ENCODE measurements at places on chromosomes 11 and 22.

DNA sequence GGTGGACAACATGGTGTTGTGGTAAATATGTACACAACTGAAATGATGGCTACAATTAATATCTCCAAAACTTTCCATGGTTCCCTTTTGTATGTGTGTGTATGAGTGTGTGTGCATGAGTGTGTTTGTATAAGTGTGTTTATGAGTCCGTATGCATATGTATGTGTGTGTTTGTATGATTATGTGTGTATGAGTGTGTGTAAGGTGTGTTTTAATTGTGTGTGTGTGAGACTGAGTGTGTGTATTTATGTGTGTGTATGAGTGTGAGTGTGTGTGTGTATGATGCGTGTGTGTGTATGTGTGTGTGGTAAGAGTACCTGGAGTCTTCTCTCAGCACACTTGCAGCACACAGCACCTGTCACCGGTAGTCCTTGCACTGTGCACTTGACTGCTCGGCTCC is 7.8 kb downstream of the KRTAP5-9 start:
- no peak for DNase-seq

- no peak for DNase-seq
These were observed 82.5 kb downstream of the ZBTB16 start for GRCh38 chr11:114141863-114142580.

GRCh38 chr22:37480387-37481346 is 5.5 kb downstream of the MFNG start:
- DNase-seq, result no peak

DNA sequence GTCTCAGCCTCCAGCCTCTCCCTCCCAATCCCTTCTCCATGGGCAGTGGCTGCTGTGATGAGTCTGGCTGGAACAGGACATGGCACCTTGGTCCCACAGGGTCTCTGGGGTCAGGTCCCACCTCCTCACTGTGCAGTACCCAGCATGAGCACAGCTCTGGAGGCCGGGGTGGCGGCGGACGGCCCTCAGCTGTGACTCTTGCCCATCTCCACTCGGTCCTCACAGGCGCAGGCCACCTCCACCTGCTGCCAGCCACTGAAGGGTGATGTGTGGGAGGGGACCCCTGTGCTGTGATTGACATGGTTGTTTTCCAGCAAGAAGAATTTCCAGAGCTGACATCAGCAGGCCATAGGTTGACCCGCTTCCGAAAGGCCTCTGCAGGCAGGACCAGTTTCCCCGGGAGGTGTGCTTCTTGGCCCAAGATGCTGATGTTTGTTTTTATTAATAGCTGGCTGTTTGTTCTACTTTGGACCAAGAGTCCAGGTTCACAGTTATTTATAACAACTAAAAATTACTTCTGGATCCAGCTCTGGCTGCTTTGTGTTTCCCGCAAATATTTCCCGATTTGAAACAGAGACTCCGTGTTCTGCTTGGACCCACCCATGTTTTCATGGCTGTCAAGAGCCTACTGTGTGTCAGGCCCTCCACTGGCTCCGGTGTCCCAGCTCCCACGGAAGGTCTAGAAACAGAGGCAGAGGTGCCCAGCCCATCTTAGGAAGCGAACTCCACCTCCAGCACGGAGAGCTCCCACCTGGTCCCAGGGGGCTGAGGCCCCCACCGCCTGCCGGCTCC is 45.7 kb downstream of the SCUBE1 start:
- DNase-seq, result no peak

- DNase-seq, result no peak
These were observed 405.6 kb downstream of the LRRC4C start for GRCh38 chr11:41053894-41054293.

DNA sequence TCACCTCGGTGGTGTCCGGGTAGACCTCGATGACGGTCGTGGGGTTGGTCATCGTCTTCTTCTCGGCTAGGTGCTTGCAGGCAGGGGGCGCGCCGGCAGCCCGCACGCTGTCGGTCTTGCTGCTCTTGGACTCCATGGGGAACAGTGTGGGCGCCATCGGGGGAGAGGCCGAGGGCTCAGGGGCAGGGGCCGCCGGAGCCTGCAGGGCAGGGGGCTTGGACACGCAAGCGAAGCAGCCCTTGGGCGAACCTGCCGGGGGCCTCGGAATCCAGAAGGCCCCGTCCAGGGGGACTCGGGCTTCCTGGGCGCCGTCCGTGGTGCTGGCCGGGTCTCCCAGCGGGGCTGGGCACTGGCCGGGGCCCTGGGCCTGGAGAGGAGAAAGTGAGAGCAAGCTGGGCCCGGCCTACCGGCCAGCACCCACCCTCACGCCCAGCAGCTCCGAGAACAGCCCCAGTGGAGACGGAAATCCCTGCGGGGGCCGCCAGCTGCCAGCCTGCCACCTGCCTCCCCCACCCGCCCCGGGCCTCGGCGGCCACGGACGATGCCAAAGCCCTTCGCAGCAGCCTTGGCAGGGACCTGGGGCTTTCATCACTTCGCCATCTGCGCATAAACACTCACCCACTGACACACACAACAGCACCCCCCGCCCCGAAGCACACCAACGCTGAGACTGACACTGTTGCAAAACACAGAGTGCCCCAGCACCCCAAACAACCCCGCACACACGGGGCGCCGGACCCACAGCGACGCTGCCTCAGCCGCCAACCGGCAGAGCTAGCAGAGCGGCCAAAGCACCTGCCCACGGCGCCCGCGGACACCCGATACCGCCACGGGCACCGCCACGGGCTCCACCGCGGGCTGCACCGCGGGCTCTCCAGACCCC is 2.4 kb downstream of the IFITM10 start:
- no peak for DNase-seq

GRCh38 chr22:22554587-22555284 is 4.3 kb downstream of the PRAME start:
- no peak for DNase-seq

- DNase-seq, result no peak
These were observed 19.9 kb downstream of the POU2AF2 start for GRCh38 chr11:111265421-111265820.

DNA sequence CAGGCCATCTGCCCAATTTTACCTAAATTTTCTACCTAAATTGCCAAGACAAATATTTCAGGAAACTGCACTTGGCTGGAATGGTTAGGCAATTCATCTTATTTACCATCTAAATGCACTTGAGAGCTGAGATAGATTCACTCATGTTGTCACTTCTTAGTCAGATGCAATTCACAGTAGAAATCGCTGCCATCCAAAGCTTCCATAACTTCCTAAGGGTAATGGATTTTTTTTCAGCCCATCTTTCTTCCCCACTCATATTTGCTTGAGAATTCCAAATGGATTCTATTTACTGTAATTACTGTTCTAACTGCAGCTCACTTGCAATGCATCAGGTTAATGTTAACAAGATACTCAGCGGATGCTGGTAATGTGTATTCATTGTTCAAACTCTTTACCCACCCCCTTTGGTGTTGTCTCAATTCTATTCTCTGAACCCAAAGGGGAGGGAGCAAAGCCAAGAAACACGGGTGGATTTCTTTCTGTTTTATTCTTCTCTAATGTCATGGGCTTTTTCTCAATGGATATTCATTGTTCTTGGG is 96.0 kb downstream of the TENM4 start:
- DNase-seq, result no peak

DNA sequence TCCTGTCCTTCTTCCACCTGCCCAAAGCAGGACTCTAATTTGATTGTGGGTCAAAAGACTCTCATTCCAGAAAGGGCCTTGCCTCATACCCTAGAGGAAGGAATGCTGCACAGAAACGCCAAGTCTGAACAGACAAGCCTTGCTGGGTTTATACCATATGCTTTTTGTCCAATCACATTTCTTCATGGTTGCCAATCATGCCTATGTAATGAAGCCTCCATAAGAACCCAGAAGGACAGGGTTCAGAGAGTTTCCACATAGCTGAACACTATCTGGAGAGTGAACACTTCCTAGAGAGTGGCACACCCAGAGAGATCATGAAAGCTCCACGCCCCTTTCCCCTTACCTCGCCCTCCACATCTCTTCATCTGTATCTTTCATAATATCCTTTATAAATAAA is 4.8 kb upstream of the SAA2 start:
- no peak for DNase-seq

DNA sequence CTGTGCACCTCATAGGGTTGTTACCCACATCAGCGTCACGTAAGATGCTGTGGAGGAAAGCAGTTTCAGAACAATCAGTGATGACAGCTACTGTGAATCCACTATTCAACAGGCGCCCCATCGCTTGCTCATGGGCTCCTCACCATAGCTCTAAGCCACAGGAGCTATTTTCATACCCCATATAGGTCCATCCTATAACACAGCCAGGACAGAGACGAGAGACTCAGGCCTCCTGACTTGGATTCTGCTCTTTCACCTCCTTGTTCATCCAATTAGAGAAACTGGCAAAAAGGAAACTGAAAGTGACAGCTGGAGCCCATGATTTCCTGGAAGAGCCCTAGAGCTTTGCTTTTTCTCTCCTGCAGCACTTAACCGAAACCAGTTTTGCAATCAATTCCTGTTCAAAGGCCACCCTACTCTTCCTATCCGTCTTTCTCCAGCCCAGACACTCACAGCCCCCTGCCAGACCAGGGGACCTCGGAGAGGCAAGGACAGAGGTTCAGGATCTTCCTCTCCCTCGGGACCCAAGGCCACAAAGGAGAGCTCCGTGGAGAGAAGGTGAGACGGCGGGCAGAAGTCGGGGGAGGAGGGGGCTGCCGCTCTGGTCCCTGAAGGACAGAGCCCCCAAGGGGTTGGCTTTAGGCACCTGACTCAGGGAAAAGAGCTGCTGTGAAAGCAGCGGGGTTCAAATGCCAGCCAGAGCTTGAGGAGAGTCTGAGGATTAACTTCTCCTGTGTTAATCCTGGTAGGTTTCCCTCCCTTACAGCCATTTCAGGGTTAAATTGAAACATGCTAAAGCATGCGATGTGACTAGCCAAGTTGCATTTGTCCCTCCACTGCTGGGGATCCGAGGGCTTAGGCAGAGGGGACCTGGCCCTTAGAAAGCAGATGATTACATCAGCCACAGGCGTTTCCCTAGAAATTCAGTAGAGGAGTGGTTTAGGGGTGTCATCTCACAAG is at the start of gene APOL6:
Gene APOL6 (plus strand): TSS at position 381 of the 960 bp plus-strand sequence. CDS start 7,980 bp downstream, outside the sequence.
- DNase-seq, result peak; percentile 52

GRCh38 chr11:86476109-86476861 is 101.6 kb downstream of the CCDC81 start:
- no peak for DNase-seq

DNA sequence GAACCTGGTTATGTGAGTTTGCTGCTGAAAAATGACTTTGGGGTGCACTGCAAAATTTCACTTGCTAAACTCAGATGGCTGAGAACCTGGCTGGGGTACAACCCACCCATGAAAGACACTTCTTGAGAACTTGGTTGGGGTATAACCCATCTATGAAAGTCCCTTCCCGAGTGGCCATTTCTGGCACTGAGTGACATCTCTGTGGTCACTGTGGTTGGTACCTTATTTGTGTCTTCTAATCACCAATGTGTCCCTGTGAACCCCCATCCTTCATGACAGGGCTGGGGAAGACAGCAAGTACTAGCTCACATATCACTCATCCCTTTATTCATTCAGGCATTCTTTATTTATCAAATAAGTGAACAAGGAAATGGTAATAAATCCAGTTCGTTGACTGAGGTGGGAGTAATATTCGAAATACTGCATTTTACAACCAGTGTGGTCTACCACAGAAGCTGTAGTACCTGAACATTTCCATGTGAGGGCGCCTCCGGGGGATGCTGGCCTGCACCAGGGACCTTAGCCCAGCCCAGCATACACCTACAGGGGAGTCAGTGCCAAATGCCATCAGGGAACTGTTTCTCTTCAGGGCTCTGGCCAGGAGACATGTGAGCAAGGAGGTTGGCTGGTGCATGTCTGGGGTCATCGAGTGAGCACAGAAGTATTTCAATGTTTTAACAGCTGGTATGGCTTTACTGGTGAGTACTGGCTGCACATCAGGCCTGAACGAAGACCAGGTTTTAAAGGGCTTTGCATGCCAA is 122.1 kb downstream of the CSNK2A3 start:
- no peak for DNase-seq

DNA sequence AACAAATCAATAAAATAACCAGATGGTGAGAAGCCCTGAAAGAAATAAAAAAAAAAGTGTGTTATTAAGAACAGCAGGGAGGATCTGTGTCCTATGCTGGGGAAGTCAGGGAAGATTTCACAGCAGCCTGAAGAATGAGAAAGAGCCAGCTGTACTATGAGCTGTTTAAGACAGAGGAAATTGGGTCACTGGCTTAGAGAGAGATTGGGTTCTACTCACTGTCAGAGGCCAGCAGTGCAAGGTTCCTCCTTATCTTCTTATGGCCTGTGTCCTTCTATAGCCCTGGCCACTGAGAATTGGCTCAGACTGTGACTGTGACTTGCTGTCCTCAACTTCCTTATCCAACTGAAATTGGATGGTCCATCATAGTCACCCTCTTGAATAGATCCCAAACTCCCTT is 54.8 kb upstream of the FDX1 start:
- DNase-seq, result no peak

- no peak for DNase-seq
These were observed at the start of gene PYGM for GRCh38 chr11:64759722-64760719. Gene PYGM (minus strand): TSS chr11:64759974. CDS start chr11:64759898, 76 bp downstream.

GRCh38 chr22:37910890-37911672 is 5.0 kb downstream of the MICALL1 start:
- no peak for DNase-seq

DNA sequence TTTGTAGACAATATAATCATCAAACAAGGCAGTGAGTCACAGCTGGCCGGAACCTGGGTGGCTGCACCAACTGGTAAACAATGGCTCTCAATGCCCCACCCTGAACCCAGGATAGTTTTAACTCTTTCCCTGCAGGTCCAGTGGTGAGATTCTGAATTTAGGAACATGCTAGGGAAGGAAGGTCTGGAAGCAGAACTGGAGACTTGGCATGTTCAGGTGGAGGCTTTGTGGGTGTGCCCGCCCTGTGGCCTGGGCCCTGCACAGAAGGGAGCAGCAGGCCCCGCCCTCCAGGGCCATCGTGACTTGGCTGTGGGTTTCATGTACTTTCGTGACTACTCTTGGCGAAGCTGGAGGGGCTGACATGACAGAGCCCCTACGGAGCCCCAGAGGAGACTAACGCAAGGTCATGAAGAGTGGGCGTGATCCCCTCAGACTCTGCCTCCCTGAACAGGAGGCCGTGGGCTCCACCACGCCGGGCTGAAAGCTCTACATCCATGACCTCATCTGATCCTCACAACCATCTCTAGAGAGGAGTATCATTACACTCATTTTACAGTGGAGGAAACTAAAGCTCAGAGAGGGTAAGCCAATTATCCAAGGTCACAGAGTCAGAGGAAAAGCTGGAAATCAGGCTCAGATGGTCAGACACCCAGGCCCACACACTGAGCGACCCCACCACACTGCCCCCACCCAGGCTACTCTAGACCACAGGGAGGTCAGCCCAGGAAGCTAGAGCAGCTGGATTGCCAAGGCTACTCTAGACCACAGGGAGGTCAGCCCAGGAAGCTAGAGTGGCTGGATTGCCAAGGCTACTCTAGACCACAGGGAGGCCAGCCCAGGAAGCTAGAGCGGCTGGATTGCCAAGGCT is 27.3 kb downstream of the MAFF start:
- DNase-seq, result no peak

DNA sequence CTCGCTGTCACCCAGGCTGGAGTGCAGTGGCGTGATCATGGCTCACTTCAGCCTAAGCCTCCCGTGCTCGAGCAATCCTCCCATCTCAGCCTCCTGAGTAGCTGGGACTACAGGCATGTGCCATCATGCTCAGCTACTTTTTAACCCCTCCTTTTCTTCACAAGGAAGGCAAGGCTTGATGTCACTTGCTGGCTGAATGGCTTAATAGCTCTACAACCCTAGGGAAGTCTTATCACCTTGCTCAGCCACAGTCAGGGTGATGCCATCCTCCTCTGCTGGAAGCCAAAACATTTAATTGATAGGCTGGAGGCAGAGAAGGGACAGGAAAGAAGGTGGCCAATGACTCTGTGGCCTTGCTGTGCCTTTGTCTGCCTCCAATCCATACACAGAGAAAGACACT is 131.9 kb downstream of the MED15 start:
- no peak for DNase-seq

All from stimulated activated CD4-positive, alpha-beta T cell treated with anti-CD3 and anti-CD28 coated beads, Interleukin-2, amount 100 ng/mL, for 24 hours (primary cell).